ENCODE measurements at places on chromosomes 3 and 15. TPM values are rescaled to one million over a fixed set of nuclear protein-coding genes. Genes with fewer than 3 reads are reported as not detected.

FILIP1L gene
- total RNA-seq = 97.3 TPM

GRCh38 chr3:64462203-64462602 lies 225.6 kb downstream of the ADAMTS9 start:
- no peak for DNase-seq

FBN1 gene
- 53.0 TPM for total RNA-seq

- no peak for DNase-seq
Observed at GRCh38 chr3:27392950-27393679, 23.9 kb upstream of the NEK10 start.

DNA sequence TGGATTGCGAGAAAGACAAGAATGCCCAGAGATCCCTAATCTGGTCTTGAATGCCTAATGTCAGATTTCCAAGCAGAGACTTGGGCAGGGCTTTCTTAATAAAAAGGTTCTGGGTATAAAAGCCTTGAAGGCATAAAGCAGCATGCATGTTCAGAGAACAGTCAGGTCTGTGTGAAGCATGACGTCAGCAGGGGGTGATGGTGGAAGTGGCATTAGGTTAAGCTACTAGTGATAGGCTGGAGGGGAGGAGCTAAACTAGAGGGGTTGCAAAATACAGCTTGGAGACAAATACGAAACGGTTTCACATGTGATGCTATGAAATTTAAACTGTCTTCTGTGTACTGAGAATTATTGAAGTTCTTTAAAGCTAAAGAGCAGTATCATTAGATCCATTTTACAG lies 125.6 kb downstream of the VPS8 start:
- no peak for DNase-seq

PLCH1 gene
- total RNA-seq = 3.1 TPM

LTK gene
- total RNA-seq = 8.1 TPM

DNA sequence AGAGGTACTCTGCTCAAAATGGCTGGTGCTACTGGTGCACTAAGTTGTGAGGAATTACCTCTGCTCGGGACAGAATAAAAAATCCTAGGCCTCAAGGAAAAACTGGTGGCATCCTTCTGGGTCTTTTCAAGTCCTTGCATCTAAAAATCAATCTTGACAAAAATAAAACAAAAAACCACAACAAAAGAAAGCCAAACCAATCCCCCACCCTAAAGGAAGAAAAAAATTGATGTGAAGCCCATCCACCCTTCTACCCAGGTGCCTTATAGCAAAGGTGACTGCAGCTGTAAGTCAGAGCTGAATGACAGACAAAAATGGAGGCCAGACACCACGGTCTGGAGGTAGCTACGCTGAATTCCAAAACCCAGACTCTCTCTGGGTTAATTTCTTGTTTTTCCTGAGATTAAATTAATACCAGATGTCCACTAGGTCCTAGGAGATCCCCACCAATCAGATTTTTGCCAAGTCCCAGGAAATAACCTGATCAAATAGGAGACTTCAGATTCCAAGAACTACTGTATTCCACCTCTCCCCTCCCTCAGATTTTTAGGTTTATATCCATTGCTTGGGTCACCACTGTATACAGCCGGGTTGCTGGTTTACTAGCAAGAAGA lies 33.5 kb downstream of the ABCC5 start:
- no peak for DNase-seq

SLC22A13 gene
- 0.73 TPM for total RNA-seq

DNA sequence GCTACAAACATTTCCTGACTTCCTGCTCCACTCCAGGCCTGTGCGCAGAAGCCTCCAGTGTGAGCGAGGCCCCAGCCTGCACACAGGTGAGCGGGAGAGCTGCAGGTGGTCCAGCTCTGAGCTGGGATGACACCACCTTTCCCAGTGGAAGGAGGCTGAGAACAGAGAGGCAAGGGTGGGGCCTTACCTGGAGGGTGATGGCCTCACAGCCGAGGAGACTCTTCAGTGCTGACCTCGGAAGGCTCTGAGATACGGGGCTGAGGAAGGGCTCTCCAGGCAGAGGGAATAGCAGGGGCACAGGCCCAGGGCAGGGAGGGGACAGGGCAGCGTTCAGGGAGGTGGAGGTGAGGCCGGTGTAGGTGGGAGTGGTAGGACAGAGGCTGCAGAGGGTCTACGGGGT lies 70.8 kb downstream of the EFCAB12 start:
- no peak for DNase-seq

All from stomach (tissue), 19 donors.